SJSA1 (cell line): ENCODE measurements at places on chromosomes 6 and 20.

- peak; percentile 99 for DNase-seq
Measured at GRCh38 chr6:19804205-19805128, 32.7 kb upstream of the ID4 start.

DNA sequence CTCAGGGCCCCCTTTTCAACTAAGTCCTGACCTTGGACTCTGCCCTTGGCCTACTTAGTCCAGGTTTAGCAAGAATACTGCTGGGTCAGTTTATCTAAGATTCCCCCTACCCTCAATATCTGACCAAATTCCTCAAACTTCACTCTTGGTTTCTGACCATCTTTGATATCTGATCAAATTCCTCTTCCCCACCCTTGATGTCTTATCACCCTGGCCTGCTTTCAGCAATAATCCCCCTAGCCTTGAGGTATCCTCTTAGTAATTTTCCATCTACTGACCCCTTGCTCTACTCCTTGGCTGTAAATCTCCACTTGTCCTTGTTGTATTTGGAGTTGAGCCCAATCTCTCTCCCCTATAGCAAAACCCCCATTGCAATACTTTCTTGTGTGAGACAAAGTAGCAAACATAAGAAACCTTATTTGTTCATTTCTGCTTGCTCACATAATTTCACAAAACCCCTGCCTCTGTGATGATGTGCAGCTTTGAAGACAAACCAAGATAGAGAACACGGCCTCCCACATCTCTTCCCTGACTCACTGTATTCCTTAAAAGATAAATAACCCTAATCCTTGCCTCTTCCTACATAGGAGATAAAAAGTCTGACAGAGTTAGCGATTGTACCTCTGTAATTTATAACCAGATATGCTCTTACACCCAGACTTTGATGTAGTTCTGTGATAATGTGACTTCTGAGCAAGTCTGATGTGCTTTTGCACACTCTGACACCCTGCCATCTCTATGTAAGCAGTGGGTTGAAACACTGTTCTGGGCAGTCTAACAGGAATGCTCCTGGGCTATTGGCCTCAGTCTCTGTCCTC lies 13.8 kb upstream of the IYD start:
- no peak for DNase-seq

DNA sequence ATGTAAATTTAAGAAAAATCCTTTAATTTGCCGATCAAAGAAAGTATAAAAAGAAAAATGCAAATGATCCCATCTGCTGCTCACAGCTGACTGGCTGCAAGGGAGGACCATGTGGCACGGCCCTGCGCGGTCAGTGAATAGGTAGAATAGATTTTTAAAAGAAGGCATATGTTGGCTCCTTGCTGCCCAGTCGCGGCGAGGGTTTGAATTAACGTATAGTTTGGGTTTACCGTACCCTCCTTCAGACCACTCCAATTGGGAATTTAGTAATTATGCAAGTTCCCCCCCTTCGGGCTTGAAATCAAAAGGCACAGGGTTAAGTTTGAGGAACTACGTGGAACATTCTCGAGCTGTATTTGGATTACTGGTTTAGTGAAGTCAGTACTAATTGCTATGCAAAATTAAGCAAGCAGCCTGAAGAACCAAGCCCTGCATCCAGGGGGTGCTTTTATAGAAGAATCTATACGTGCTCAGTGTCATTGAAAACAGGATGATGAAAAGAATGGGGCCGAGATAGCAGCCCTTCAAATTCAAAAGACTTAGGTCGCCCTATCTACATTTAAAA lies 1.1 kb upstream of the BEND3 start:
- DNase-seq, result no peak

DNA sequence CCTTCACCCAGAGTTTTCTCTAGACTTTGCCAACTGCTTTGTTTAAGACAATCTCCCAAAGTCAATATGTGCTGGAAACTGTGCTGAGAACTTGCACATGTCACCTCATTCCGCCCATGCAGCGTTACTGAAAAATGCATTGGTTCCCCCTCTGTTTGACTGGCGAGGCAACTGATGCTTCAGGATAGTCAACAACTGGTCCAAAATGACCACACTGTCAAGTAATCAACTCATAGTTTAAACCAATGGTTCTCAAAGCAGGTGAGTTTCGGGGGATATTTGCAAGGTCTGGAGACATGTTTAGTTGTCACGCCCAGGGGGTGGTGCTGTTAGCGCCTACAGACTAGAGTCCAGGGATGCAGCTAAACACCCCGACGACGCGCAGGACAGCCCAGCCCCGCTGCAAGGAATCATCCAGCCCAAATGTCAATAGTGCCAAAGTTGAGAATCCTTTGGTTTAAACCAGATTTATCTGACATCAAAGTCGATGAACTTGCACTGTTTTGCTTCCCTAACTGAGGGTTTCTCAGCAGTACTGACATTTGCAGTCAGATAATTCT lies 170.0 kb downstream of the ZNF217 start:
- DNase-seq, result no peak

DNA sequence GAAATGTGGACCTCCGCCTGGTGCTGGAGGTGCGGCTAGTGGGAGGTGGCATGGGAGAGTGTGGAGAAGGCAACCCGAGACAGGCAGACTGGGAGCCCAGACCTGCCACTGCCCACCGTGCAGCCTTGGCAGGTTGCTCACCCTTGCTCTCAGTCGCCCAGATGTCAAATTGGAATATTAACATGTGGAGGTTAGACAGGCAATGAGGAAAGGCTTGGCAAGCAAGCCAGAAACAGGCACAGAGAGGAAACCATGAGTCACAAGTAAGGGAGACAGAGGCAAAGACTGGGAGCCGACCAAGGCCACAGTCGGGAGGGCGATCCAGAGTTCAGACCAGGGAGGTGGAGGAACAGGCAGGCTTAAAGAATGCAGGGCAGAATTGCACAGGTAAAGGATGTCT lies 178.2 kb downstream of the FOXC1 start:
- peak; percentile 21 for DNase-seq

DNA sequence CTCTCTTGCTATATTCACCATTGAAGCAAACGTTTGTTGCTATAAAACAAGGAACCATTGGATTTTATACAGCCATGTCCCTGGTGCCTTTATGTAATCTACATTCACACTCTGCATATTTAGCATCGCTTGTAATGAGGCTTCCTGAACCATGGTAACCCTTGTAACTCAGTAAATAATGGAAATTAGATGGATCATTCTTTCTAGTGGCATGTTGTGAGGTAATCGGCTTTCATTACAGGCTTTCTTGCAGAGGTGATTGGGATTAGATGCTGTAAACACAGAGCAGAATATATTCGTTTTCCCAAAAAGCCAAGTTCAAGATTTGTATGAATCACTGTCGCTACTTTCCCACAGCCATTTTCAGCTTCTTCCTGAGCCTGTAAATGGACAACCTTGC lies 36.1 kb downstream of the SMPDL3A start:
- no peak for DNase-seq

DNA sequence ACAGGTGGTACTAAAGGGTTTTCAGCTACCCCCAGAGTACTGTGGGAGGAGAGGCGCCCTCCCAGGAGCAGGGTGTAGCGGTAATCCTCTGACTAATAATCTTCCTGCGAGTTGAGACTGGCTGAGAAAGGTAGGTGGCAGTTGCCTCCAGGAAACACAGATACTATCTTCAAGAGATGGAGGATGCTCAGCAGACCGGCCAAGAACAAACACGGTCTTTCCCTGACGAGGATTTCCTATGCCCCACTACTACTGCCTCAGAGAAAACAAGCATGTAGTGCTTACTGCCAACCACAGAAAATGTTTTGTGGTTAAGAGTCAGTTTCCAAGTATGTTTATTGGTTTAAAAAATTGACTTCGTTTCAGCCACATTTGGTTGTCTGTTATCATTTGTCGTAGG lies 26.8 kb downstream of the C6orf89 start:
- DNase-seq, result peak; percentile 82

- DNase-seq, result no peak
Measured at GRCh38 chr6:55040102-55040848, 134.0 kb upstream of the HCRTR2 start.

- no peak for DNase-seq
Measured at GRCh38 chr6:79878142-79878748, 69.1 kb downstream of the ELOVL4 start.

GRCh38 chr6:1825926-1826325 lies 216.2 kb downstream of the FOXC1 start:
- DNase-seq, result peak; percentile 54

DNA sequence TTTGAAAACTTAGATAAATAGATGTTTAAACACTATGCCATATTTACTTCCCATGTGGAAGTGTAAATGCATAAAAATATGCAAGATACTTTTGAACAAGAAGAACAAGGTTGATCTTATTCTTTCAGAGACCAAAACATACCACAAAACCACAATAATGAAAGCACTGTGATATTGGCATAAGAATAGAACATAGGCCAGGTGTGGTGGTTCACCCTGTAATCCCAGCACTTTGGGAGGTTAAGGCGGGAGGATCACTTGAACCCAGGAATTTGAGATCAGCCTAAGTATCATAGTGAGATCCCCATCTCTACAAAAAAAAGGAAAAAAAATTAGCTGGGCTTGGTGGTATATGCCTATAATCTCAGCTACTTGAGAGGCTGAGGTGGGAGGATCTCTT lies 66.5 kb downstream of the KCNS1 start:
- no peak for DNase-seq

DNA sequence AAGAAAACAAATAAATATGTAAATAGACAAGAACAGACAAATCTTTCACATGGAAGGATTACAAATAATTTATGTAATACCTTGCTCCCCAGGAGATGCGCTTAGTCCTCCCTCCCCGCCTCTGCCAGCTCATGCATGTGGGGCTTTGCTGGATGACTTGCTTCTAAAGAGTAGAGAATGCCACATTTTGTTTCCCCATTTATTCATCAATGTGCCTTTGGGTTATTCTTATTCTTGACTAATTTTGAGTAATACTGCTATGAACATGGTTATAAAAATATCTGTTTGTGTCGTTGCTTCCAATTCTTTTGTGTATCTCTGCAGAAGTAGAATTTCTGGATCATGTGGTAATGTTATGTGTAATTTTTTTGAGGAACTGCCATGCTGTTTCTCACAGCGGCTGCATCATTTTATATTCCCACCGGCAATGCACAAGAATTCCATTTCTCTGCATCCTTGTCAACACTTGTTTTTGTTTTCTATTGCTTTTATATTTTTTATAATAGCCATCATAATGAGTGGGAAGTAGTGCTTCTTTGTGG lies 23.8 kb upstream of the DUSP22 start:
- no peak for DNase-seq

DNA sequence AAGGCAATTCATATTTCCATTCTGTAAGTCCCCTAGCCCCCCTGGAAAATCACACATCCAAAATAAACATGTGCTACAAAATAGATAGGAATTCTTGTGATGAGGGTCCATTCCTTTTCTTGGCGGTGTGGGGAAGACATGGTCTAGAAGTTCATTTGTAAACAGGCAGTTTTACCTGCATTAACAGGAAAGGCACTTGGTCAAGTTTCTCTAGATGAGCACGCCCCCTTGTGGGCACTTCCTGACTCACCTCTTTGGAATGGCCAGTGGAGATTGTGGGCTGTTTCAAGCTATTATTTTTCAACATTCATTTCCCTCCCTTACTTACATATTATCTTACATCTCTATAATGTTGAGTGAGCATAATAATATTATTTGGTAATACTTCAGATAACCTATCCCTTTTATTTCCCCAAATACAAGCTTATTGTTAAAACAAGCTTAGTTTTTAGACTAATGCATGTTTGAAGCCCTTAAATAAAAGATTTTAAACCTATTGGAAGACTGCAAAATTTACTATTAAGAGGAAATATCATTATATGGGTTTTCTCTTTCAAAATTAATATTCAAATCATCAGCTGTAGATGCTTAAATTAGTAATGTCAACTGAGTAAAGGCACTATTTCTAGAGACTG lies 92.1 kb downstream of the TASP1 start:
- peak; percentile 58 for DNase-seq

DNA sequence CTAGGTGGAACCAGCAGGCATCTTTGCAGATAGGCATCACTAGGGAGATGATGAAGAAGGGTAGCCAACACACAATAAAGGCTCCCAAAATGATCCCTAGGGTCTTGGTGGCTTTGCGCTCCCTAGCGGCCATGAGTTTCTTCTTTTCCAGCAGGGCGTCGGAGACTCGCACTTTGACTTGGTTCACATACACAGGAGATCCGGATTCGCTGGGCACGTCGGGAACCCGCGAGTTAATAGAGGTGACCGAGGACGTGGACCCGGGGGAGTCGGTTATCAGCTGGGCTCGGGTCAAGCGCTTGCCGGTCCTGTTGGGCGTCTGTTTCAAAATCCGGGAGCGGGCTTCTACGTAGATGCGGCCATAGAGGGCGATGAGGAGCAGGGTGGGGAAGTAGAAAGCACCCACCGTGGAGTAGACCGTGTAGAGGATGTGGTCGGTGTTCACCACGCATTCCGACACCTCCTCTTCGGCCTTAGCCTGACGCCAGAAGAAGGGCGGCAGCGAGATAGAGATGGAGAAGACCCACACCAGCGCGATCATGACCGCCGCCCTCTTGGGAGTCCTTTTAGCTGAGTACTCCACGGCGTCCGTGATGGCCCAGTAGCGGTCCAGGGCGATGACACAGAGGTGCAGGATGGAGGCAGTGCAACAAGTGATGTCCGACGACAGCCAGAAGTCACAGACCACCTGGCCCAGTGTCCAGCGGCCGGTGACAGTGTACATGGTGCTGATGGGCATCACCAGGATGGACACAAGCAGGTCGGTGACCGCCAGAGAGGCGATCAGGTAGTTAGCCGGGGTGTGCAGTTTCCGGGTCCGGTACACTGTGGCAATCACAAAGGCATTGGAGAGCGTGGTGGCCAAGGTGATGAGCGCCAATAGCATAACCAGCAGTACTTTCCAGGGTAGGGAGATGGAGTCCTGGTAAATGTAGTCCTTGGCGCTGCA lies 658 bp downstream of the HTR1B start:
- DNase-seq, result no peak

- no peak for DNase-seq
Measured at GRCh38 chr6:169378620-169379381, 125.2 kb upstream of the THBS2 start.

- no peak for DNase-seq
Measured at GRCh38 chr6:75084018-75084417, 121.8 kb downstream of the COL12A1 start.

DNA sequence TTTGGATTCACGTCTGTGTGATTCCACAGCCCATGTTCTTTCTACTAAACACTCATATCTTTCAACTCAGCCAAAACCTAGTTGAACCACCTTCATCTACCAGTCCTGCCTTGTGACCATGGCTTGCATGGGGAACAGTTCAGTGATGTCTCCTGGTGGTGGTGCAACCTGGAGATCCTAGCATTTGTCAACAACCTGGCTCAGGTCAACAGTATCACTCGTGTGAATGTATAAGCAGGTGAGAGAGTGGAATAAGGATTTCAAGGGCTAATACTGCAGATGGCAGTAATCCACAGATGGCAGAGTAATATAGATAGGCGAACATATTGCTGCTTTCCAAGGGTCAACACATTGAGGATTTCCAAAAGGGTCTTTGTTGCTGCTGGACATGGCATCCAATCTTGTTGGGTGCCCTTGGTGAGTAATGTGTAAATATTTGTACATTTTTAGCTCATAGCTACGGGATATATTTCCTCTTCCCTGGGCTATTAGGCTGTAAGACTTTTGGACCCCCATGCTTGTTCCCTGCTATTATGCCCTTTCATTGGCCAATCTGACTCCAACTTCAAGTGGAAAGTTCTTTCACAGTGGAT lies 13.4 kb downstream of the PBOV1 start:
- no peak for DNase-seq
